ENCODE measurements at places on chromosomes 5 and 9.
A peak's percentile ranks its signal among the peaks of the same experiment; 100 is the strongest.

DNA sequence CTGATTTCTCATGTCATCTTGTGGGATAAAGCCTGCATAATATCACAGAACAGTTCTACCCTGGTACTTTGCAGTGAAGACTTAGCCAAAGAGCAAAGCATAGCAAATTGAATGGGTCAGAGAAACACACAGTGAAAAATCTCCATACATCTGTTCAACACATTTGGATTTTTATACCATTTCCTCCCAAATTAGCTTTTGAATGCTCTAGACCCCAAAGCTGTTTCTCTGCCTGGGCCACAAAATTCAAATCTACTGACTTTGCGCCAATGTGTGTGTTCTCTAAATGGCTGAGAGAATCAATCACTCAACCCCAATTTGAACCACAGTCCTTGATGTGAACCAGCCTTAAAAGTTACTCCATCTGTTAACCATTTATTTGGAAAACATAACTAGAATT lies 236.9 kb upstream of the NFIL3 start:
- no peak for DNase-seq

GRCh38 chr5:150479416-150479815 lies 28.5 kb upstream of the NDST1 start:
- DNase-seq = no peak

DNA sequence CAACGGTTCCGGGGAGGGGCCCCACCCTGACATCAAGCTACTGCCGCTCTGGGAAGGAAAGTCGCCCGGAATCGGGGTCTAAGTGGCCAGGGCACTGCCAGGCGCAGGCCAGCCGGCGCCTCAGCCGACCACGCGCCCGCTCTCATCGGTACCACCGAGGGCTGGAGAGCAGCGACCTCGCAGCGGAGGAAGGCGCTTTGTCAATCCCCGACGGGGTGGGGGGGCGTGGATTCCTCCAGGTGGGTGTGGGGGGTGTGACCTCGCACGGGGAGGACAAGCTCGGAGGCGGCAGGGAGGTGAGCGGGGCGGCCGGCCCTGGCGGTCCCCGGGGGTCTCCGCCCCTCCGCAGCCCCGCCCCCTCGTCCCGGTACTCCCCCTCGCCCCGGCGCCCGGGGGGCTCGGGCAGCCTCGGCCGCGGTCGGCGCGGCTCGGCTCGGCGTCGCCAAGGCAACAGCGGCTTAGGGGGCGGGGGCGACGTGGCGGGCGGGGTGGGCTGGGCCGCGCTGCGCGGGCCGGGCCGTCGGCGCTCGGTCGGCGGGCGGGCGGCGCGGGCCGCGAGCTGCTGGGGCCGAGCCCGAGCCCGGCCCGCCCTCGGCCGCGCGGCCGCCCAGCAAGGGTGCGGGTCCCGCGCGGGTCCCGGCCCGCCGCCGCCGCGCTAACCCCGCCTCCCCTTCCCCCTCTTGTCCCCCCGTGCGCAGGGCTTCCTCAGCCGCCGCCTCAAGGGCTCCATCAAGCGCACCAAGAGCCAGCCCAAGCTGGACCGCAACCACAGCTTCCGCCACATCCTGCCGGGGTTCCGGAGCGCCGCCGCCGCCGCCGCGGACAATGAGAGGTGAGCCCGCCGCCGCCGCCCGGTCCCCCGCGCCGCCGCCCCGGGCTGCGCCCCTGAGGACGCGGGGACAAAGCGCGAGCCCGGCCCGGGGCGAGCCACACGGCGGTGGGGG lies 47.5 kb downstream of the DAB2IP start:
- no peak for DNase-seq

DNA sequence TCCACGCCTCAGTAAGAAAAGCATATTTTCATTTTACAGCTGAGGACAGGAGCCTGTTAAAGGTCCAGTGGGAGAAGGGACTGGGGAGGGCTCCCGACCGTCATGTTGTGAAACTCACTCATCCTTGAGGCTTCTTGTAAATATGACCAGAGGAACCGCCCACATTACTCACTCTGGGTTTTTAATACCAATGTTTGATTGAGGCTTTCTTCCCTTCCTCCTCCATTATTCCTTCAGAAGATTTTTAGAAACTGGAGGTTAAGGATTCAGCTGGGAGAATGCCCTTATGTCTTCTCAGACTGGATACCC lies 61.4 kb upstream of the GLRX start:
- no peak for DNase-seq

DNA sequence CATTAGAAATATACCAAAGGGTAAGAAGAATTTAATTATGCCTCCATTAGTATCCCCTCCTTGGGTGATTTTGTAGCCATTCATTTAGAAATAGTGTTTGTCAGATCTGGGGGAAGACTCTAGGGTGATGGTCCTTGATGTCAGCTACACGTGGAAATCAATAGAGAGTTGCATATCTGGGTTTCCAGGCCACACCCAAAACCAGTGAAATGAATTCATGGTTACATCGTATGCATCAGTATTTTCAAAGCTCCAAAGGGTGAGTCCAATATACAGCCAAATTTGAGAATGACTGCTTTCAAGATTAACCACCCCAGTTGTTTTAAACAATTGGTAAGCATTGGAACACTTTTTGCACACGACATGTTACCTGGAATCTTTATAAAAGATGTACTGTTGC lies 173.4 kb upstream of the SGCD start:
- no peak for DNase-seq

- no peak for DNase-seq
These were observed 36.8 kb upstream of the NEK6 start for GRCh38 chr9:124220946-124221451.

- DNase-seq = no peak
These were observed 145.9 kb downstream of the HINT1 start for GRCh38 chr5:131019111-131019510.

GRCh38 chr9:3929345-3930047 lies 370.4 kb downstream of the GLIS3 start:
- DNase-seq = no peak

- no peak for DNase-seq
These were observed 257.6 kb downstream of the RFX3 start for GRCh38 chr9:3268223-3268622.

- DNase-seq = no peak
These were observed 6.9 kb downstream of the LHX3 start for GRCh38 chr9:136197930-136198604.

- no peak for DNase-seq
These were observed 15.7 kb downstream of the CEP72 start for GRCh38 chr5:627840-628239.

GRCh38 chr9:135757356-135757755 lies 55.4 kb downstream of the KCNT1 start:
- peak; percentile 0 for DNase-seq

DNA sequence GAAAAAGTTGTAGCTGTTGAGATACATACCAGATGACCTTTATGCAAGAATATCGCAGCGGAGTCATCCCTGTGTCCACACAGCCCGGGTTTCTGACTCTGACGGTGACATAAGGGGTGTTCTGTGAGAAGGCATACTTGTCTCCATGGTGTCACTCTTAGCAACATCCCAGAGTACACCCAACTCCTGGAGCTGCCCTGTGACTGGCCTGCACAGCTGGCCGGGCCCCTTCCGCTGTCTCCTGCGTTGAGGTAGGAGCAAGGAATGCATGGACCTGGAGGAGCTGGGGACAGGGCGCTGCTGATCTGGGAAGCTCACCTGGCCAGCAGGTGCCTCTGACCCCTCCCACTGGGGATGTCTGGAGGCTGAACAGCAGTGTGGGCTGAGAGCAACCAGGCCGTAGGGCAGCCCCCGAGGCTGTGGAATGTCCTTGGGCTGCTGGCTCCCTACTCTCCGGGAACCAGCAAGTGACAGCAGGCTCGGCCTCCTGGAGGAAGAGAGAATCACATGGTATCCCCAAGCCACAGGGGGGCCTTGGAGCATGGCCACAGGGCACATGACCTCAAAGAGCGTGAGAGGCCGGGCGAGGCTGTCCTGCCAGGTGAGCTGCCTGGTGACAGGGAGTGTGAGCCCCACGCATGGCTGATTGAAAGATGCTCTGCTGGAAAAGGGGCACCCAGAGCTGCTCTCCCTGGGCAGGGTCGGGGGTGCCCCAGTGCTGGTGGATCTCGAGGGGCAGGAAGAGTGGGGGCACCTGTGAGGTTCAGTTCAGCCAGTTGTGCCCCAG lies 113.4 kb downstream of the MRPL36 start:
- no peak for DNase-seq

- no peak for DNase-seq
These were observed 218.2 kb downstream of the SLCO4C1 start for GRCh38 chr5:102077920-102078319.

- no peak for DNase-seq
These were observed 58.4 kb downstream of the UGCG start for GRCh38 chr9:111955048-111955447.

- no peak for DNase-seq
These were observed 74.6 kb downstream of the LMNB1 start for GRCh38 chr5:126851501-126852011.

- DNase-seq = no peak
These were observed 14.6 kb downstream of the CLPTM1L start for GRCh38 chr5:1330146-1330846.

- no peak for DNase-seq
These were observed 453.3 kb downstream of the BNC2 start for GRCh38 chr9:16417161-16417560.

- DNase-seq = no peak
These were observed 19.1 kb upstream of the ZFAND5 start for GRCh38 chr9:72383978-72384709.

DNA sequence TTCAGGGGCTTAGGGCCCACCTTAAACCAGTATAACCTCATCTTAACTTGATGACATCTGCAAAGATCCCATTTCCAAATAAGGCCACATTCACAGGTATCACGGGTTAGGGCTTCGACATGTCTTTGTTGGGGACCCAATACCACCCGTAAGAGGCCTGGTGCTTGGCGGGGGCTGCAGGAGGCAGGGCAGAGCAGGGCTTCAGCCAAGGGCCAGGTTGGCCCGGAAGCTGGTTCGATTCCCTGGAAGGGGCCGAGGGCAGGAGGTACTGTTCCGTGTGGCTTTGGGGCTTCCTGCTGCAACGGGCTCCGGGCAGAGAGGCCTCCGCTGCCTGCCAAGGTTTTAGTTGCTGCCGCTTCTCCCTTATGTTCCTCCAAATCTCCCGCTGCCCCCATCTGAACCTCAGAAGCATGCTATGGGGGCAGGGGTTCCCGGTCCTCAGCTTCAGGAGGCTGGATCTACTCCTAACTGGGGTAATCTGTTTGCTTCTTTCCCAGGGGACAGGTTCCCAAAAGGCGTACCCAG lies 29.8 kb downstream of the MED10 start:
- no peak for DNase-seq

- no peak for DNase-seq
These were observed 726.4 kb upstream of the TYRP1 start for GRCh38 chr9:11966786-11967185.

DNA sequence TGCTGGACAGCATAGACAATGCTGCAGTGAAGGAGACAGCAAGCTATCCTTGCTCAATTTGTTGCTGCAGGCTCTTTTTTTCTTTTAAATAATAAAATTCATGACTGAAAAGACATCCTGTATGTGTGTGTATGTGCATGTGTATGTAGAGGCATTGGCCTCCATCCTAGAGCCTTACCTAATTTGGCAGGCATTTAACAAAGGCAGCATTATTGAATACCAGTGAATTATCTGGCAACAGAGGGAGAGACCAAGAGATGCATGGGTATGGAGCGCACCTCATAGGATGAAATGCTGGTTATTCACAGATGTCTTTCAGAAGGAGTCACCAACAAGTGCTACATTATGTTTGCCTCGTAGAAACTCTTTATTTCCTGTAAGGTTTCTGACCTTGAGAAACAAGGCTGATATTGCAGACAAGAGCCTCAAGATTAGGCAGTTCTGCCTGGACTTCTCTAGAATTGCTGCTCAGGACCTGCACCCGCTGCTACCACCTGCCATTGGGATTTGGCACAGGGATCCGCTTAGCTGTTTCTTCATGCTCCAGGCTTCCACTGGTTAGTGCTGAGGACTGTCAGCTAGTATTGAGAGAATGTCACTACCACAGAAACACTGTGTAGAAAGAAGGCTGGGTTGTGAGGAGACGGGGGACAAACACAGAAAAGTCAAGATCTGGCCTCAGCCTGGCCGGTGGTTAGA lies 247.7 kb upstream of the RFX3 start:
- no peak for DNase-seq

DNA sequence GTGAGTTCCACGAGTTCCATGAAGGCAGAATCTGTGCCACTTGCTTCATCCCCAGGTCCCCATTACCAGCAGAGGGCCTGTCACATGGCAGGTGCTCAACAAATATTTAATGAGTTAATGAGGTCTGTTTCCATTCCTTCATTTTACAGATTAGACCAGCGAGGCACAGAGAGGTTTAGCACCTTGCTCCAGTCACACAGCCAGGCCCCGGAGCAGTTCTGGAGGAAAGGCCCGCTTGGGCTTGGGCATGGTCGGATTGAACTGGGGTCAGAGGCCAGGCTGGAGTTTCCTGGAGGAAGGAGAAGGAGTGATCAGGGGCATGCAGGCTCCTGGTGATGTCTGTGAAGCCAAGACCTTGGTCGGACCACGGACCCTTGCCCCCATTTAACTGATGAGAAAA lies 4.0 kb upstream of the ST6GALNAC4 start:
- no peak for DNase-seq

DNA sequence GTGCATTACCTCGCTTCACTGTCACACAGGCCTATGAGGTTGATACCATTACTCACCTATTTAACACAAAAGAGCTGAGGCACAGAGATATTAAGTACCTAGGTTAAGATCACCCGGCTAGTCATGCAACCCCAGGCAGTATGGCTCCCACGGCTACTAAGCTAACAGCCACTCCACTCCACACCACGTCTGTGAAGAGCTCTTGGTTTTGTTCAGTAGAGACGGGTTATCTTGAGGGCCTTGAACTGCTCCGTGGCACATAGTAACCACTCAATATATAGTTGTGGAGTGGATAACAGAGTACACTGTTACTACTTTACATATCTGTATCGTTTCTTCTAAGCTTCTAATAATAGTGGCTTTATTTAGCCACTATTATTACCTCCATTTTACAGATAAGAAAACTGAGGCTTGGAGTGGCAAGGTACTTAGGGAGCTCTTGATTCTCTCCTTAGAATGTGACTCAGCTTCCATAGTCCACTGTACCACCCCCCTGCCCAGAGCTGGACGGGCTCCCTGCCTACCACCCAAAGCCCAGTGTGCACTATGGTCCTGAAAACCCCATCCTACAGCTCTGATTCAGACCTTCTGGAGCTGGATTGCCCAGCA lies 1.0 kb upstream of the CORO2A start:
- DNase-seq = no peak

GRCh38 chr5:34047774-34048572 lies 5.0 kb upstream of the C1QTNF3 start:
- no peak for DNase-seq

GRCh38 chr5:131019601-131020315 lies 145.3 kb downstream of the HINT1 start:
- no peak for DNase-seq

- peak; percentile 81 for DNase-seq
These were observed 137.1 kb upstream of the SLC24A2 start for GRCh38 chr9:19925674-19926503.

- DNase-seq = no peak
These were observed 393.3 kb downstream of the DMRT2 start for GRCh38 chr9:1443450-1443849.

GRCh38 chr5:140242099-140242498 lies 60.8 kb downstream of the PFDN1 start:
- DNase-seq = no peak
